ENCODE measurements at places on chromosomes 7 and 10.

DNA sequence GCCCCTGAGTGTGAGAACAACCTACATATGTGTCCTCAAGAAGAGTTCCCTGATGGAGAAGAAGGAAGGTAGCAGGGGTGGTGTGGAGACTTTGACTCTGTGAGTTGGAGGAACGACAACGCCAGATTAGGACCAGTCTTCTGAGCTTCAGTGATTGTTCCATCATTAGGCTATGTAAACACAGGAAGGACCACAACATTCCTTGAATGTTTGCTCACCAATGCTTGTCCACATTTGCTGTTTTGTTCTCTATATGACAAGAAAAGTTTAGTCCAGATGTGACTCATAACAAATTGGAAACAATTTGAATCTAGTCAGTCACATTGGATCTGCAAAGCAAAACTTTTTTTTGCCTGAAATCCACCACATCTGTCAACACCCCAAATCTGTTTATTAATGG, 62.7 kb downstream of the ENTPD1 start:
- no peak for DNase-seq

DNA sequence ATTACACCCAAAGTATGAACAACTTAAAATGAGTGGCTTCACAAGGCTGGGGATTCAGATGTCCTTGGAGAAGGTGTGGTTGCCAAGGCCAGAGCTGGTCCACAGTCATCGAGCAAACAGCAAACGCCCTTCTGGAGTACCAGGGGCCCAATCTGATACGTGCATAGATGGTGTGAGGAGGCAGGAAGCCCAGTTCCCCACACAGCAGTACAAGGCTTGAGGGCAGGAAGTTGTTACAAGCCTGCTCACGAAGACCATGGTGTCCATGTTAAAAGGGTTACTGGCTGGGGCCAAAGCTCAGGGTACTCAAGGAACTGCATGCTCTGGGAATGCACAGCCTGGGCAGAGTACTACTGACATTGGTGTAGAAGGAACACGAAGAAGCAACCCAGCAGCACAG, 4.6 kb upstream of the ANKRD26 start:
- DNase-seq, result no peak

GRCh38 chr7:114765331-114766040, 156.4 kb upstream of the MDFIC start:
- no peak for DNase-seq

GRCh38 chr10:49000437-49001398, 61.1 kb upstream of the LRRC18 start:
- DNase-seq, result no peak

DNA sequence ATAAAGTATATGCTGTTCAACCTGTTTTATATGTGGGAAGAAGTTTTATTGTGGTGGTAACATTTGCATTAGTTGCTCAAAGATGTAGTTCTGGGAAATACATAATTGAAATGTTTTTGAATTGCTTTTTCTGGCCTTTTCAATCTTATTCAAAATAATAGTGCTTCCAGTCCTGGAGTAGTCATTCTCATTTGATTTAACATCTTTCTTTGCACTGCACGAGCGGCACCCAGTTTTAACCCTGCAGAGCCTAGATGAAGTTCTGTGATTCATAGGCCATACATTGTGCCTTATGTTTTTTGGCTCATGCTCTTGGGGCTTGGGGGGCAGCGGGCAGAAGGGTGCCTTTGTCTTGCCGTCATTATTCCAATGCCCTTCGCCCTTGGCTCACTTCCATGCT, 9.9 kb downstream of the ARID5B start:
- DNase-seq, result no peak

DNA sequence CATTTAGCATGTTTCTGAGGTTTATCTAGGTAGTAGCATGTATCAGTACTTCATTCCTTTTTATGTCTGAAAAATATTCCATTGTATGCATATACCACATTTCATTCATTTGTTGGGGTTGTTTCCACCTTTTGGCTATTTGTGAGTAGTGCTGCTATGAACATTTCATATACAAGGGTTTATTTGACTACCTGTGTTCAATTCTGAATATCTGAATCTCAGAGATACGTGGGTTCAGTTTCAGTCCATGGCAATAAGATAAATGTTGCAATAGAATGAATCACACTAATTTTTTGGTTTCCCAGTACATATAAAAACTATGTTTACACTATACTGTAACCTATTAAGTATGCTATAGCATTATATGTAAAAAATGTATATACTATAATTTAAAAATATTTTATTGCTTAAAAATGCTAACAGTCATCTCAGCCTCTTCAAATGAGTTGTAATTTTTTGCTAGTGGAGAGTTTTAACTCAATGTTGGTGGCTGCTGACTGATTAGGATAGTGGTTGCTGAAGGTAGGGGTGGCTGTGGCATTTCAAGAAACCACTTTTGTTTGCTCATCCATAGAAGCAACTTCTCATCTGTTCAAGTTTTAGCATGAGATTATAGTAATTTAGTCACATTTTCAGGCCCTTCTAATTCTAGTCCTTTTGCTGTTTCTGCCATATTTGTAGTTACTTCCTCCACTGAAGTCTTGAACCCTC, 13.9 kb downstream of the PLEKHA1 start:
- DNase-seq, result no peak

GRCh38 chr10:69367469-69367868, 49.2 kb downstream of the TACR2 start:
- no peak for DNase-seq

- DNase-seq, result no peak
Observed at GRCh38 chr7:105028004-105028403, 14.0 kb downstream of the KMT2E start.

DNA sequence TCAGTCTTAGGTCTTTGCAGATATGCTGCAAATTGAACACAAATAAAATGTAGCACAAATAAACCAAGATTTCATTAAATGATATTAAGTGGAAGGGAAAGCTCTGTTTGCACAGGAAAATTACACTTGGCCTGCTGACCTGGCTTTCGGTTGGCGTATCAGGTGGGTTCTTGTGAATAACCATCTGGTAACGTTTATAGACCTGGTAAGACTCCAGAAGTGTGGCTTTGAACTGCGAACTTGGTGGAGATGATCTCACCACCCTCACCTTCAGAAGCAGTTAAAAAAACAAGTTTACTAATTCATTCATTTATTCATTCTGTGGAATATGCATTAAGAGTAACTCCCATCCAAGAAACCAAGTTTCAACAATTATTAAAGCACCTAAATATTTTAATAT, 28.1 kb downstream of the ATE1 start:
- DNase-seq, result no peak

DNA sequence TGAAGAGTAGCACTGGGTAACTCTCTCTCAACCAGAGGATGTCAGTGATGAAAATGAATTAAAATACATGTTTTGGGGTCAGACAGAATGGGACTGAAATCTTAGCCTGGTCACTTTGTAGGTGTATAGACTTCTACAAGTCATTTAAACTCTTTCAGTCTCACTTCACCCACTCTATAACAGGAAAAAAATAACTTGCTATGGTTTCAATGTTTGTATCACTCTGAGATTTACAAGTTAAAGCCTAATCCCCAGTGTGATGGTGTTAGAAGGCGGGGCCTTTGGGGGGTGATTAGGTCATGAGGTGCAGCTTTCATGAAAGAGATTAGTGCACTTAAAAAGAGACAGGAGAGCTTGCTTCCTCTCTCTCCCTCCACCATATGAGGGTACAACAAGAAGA, 134.8 kb downstream of the INHBA start:
- DNase-seq, result no peak

GRCh38 chr10:33352615-33353014, 18.1 kb upstream of the NRP1 start:
- DNase-seq, result no peak

GRCh38 chr7:154469652-154470051, 417.5 kb downstream of the DPP6 start:
- DNase-seq, result no peak

DNA sequence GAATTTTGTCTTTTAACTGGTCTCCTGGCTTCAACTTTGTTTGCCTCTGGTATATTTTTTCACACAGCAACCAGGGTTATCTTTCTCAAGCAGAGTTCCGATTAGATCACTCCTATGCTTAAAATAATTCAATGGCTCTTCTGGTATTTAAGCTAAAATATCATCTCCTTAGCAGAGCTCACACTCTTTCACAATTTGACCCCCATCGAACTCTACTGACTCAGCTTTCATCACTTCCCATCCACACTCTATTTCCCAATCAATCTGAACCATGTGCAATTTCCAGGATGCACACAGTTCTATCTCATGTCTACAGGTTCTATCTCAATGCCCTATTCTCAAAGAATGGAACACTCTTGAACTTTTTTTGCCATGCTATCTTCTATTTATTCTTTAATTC, 809.5 kb downstream of the GRID1 start:
- DNase-seq, result no peak

DNA sequence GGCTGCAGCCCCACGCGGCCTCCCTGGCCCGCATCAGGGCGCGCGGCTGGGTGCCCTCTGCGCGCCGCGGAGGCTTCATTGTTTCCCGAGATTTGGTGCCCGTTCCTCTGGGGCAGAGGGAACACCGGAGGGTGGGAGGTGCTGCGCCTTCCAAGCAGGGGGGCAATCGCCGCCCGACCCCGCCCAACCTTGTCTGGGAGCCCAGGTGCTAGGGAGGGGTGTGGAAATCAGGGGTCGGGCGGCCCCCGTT, 1.0 kb upstream of the NRP1 start:
- DNase-seq, result no peak

- no peak for DNase-seq
Observed at GRCh38 chr10:123726836-123727235, 60.7 kb downstream of the GPR26 start.

GRCh38 chr10:533611-534010, 155.9 kb downstream of the DIP2C start:
- DNase-seq, result no peak

GRCh38 chr10:14063531-14064285, 267.0 kb downstream of the FRMD4A start:
- DNase-seq, result no peak

DNA sequence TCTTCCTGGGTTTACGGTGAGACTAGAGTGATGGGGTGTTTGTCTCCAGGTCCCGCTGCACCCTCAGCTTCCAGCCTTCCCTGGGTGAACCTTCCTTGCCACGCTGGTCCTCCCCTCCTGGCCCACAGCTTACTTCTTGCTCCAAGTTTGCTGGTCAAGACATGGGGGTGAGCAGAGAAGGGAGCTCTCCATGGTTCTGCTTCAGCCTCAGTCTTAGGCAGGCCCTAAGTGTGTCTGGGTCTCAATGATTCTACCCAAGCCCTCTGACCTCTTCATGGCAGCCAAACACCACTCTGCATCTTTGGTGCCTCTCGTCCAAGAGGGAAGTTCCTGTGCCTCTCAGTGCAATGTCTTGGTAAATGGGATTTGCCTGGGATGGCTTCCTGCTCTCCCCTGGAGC, 356.5 kb upstream of the KLF6 start:
- DNase-seq, result no peak

DNA sequence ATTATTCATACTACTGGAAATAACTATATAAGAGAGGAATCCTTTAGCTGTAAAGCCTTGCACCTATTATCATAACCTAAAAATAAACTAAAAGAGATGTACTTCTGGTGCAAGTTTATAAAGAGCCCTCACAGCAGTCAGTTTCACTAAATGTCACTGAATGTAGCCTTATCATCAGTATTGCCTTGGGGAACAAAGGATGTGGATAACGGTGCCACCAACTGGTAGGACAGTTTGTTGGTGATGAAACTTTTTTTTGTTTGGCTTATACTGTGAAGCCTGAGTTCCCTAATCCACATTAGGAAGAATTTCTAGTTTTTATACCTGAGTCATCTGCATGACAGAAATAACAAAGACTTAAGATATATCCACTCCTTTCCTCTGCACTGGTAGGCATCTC, 117.9 kb upstream of the COL1A2 start:
- DNase-seq, result no peak

- DNase-seq, result no peak
Observed at GRCh38 chr10:13231808-13232207, 2.4 kb downstream of the UCMA start.

DNA sequence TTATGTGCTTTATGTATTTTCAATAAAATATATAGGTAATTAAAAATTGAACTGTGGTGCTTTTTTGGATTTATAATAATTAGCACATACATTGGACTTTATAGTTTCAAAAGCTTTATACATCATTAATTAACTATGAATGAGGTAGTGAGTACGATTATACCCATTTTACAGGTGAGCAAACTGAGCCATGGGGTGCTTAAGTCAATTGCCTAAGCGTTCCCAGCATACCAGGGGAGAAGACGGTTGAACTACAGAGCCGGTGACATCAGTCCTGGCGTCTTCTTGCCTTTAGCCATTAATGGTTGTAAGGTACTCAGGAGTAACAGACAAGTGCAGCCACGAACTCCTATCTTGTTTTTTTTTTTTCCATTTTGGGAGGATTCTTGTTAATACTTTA, 172.8 kb downstream of the GATA3 start:
- no peak for DNase-seq

DNA sequence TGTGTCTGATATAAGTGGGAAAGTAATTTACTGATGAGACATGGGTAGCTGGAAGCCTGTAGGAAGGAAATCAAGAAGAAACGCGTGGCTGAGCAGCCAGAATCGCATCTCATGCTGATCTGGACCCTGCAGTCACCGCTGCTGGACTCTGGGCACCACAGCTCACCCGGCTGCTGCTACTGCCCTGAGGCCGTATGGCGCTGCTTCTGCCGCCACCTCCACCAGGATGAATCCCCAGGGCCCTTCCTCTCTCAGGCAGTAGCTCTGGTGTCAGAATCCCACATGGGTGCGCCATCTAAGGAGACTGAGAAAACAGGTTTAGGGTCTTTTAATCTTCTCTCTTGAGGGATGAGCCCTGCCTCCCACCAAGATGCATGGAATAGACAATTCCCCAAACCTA, 70.3 kb upstream of the AGK start:
- no peak for DNase-seq

GRCh38 chr10:34320265-34320664, 494.8 kb downstream of the PARD3 start:
- no peak for DNase-seq

DNA sequence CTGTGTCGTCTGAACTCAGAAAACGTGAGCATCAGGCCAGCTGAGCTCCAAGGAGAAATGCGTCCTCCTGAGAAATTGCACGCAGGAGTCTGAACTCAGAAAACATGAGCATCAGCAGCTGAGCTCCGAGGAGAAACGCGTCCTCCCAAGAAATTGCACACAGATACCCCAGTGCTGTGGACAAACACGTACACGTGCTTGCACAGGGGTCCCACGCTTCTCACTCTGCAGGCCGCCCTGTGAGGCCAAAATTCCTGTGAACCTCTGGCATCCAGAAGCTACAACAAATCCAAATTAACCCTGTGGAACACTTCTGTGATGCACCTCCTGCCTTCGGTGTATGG, 133.8 kb downstream of the WDR37 start:
- DNase-seq, result no peak

DNA sequence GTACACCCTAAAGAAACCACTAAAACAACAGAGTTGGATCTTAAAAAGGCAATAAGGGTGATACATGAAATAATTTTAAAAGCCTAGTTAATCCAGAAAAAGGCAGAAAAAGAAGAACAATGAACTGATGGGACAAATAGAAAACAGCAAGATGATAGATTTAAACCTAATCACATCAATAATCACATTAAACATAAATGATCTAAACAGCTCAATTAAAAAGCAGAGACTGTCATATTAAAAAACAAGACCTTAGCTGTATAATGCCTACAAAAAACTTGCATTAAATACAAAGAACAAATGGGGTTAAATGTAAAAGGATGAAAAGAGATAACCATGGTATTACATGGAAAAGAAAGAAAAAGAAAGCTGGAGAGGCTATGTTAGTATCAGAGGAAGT, 96.2 kb downstream of the RTKN2 start:
- no peak for DNase-seq
